ENCODE measurements at places on chromosomes 4 and X. TPM values are rescaled to one million over a fixed set of nuclear protein-coding genes. Genes with fewer than 3 reads are reported as not detected.

DCLK2 gene
- total RNA-seq, result 49.5 TPM

SETD7 gene
- total RNA-seq, result 15.4 TPM

USP17L20 gene
- not detected for total RNA-seq

CXCL6 gene
- 0.20 TPM for total RNA-seq

PFKFB1 gene
- 1.1 TPM for total RNA-seq

ERVMER34-1 gene
- 3.7 TPM for total RNA-seq

DNA sequence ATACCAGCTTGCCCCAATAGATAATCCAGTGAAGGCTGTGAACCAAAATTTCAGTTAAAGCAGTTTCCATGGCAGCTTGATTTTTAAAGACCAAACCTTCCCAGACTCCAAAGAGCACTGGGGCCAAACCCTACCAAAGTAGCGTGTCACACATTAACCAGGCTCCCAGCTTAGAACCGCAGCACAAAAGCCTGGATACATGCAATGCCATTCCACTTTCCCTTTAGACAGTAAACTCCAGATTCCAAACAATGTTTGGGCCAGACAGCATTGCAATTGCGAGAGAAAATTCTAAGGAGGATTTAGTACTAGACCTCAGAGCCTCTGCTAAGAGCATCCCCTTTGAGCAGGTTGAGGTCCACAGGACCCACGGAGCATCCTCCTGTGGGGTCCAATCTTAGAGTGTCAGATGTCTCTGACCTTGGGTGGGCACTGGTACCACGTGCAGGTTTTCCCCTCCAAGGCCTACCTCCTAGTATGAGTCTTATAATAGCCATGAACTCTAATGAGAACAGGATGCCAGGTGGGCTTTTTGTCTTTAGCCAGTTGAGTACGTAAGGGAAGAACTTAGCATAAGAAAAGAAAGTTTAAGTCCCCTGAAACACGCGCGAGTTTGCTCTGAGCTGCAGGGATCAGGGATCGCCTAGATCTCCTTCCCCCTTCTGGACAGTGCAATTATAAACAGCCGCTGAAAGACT is 38.8 kb downstream of the MGARP start:
- no peak overlapping the region for H3K27ac ChIP-seq
- peaks cover 1% of the 10 kb centered on the region for H3K36me3 ChIP-seq
- no peaks in the 10 kb centered on the region for H3K4me1 ChIP-seq
- no peaks in the 10 kb centered on the region for H3K27me3 ChIP-seq
- H3K4me3 ChIP-seq, result no peak overlapping the region

DNA sequence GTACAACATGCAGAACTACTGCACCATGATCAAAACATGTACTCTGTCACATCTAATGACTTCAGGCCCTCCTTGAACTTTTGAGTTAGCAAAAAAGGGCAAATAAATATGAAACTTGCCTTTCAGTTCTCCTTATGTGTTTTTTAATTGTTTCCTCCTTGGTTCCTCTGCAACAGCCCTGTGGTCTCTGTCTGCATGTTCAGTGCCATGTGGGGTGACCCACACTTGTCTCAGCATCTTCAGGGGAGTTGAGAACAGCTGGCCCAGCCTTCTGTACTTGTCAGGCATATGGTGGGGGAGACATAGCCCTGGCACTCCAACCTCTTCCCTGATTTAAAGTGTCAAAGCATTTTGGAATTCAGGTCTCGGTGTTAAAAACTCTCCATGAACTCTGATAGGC is 188.0 kb upstream of the PGRMC2 start:
- peaks cover 4% of the 10 kb centered on the region for H3K4me1 ChIP-seq
- DNase-seq, result no peak
- H3K27me3 ChIP-seq, result no peaks in the 10 kb centered on the region
- no peak overlapping the region for H3K27ac ChIP-seq

DNA sequence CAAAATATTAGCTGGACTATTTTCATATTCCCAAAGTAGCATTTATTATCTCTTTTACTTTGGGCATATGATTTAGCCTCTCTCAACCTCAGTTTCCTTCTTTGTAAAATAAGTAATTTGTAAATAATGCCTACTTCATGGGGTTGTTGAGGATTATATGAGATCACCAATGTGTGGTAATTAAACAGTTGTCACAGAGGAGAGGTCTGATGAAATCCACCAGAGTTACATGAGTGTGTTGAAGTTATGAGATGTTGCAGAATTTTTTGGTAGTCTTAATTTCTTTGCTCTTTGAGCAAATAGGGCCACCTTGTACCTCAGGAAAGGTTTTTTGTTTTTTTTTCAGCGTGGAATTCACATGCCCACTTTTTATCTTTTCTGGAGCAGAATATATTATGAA is 1.4 kb downstream of the COX7B start:
- DNase-seq, result no peak
- peak overlapping the region; percentile 27 for H3K27ac ChIP-seq
- H3K36me3 ChIP-seq, result peaks cover 13% of the 10 kb centered on the region
- H3K4me1 ChIP-seq, result peaks cover 7% of the 10 kb centered on the region
- H3K27me3 ChIP-seq, result no peaks in the 10 kb centered on the region
- H3K4me3 ChIP-seq, result peak overlapping the region; percentile 79

DNA sequence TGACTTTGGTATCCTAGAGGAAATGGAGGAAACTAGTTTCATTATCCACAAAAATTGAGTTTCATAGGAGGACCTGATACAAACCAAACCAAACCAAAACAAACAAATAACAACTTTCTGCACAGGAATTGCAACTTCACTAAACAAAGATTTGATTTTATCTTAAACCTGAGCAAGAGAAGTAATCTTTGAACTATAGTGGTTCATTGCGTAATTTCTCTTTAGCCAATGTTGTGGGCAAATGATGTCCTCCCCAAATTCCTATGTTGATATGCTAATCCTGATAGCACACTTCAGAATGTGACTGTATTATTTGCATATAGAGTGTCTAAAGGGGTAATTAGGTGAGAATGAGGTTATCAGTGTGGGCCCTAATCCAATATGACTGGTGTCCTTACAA is 102.4 kb downstream of the CAMK2D start:
- H3K27me3 ChIP-seq, result no peaks in the 10 kb centered on the region
- H3K27ac ChIP-seq, result no peak overlapping the region
- peaks cover 17% of the 10 kb centered on the region for H3K4me1 ChIP-seq
- H3K4me3 ChIP-seq, result no peak overlapping the region

GRCh38 chr4:48909697-48910096 is 3.1 kb upstream of the OCIAD2 start:
- H3K27ac ChIP-seq, result no peak overlapping the region
- no peak for DNase-seq
- H3K4me3 ChIP-seq, result no peak overlapping the region
- H3K27me3 ChIP-seq, result no peaks in the 10 kb centered on the region
- no peaks in the 10 kb centered on the region for H3K36me3 ChIP-seq
- H3K4me1 ChIP-seq, result peaks cover 20% of the 10 kb centered on the region

DNA sequence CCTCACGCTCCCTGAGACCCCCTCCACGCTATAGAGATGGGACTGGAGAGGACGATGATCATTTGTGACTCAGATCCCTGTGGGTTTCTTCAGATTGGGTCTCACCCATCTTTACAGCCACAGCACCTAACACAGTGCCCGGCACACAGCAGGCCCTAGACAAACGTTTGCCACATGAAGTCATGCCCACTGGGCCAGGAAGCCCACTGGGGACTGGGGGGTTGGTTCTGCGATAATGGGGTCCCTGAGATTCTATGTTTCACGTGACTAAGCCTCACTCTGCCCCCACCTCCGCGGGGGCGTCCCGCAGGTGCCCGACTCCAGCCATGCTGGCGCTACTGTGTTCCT is 3.8 kb downstream of the SOD3 start:
- no peak overlapping the region for H3K27ac ChIP-seq
- H3K27me3 ChIP-seq, result peaks cover 67% of the 10 kb centered on the region
- no peak for DNase-seq
- no peaks in the 10 kb centered on the region for H3K36me3 ChIP-seq

DNA sequence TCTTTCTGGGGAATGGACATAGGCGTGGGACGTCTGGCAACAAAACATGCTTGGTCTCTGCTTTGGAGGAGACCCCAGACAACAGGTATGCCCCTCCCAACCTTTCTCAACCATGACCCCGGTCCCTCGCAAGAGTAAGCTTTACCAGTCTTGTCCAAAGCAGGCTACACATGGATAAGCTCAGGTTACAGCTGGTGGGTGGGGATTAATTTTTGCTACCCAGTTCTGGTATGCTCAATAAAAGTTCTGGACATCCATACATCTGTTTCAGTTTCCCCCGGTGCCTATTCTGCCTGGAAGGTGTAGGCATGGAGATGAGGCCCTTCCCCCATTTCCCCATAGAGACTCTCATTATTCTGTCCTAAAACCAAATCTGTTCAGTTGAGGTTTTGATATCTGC is 54.5 kb upstream of the NOCT start:
- DNase-seq, result no peak
- no peaks in the 10 kb centered on the region for H3K27me3 ChIP-seq
- no peak overlapping the region for H3K27ac ChIP-seq
- no peaks in the 10 kb centered on the region for H3K36me3 ChIP-seq
- H3K4me1 ChIP-seq, result no peaks in the 10 kb centered on the region
- no peak overlapping the region for H3K4me3 ChIP-seq

GRCh38 chrX:41808047-41808446 is 84.1 kb downstream of the GPR82 start:
- DNase-seq, result no peak
- H3K27ac ChIP-seq, result no peak overlapping the region
- H3K4me1 ChIP-seq, result no peaks in the 10 kb centered on the region

GRCh38 chr4:87633243-87633642 is 16.8 kb upstream of the DMP1 start:
- no peaks in the 10 kb centered on the region for H3K27me3 ChIP-seq
- H3K27ac ChIP-seq, result peak overlapping the region; percentile 22
- H3K4me3 ChIP-seq, result peak overlapping the region; percentile 15

DNA sequence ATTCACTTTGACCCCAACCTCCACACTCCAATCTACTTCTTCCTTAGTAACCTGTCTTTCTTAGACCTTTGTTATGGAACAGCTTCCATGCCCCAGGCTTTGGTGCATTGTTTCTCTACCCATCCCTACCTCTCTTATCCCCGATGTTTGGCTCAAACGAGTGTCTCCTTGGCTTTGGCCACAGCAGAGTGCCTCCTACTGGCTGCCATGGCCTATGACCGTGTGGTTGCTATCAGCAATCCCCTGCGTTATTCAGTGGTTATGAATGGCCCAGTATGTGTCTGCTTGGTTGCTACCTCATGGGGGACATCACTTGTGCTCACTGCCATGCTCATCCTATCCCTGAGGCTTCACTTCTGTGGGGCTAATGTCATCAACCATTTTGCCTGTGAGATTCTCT is 344 bp downstream of the OR13H1 start:
- peaks cover 18% of the 10 kb centered on the region for H3K36me3 ChIP-seq
- H3K27ac ChIP-seq, result no peak overlapping the region
- no peaks in the 10 kb centered on the region for H3K27me3 ChIP-seq

DNA sequence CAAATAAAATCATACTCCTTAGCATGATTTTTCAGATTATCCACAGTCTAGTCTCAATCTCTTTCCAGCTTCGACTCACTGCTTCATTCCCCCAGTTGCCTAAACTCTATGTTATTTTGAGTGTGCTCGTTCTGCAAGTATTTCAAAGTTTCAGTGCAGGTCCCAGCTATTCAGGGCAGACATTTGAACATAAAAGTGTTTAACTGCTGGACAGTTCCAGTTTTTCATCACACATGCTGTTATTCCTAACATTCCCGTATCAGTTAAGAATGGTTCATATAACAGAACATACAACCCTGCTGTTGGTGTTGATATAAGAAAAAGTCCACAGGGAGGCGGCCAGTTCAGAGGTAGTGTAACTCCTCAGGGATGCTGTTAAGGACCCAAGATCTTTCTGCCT is 113.3 kb downstream of the SLIT2 start:
- H3K27me3 ChIP-seq, result no peaks in the 10 kb centered on the region
- no peak for DNase-seq
- H3K4me3 ChIP-seq, result no peak overlapping the region
- peaks cover 2% of the 10 kb centered on the region for H3K36me3 ChIP-seq
- H3K27ac ChIP-seq, result no peak overlapping the region
- H3K4me1 ChIP-seq, result peaks cover 23% of the 10 kb centered on the region

DNA sequence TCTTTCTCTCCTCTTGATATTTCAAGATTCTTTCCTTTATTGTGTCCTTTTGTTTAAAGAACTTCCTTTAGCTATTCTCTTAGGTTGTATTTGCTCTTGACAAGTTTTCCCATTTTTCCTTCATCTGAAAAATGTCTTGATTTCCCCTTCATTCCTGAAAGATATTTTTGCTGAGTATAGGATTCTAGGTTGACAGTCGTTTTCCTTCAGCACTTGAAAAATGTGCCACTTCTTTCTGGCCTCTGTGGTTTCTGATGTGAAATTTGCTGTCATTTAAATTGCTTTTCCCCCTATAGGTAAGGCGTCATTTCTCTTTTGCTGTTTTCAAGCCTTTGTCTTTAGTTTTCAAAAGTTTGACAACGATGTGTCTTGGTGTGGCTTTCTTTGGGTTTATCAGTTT is 23.3 kb upstream of the LAMTOR3 start:
- peaks cover 59% of the 10 kb centered on the region for H3K36me3 ChIP-seq
- H3K4me1 ChIP-seq, result no peaks in the 10 kb centered on the region
- no peaks in the 10 kb centered on the region for H3K27me3 ChIP-seq
- H3K4me3 ChIP-seq, result no peak overlapping the region

GRCh38 chr4:23937173-23937572 is 47.3 kb upstream of the PPARGC1A start:
- no peaks in the 10 kb centered on the region for H3K27me3 ChIP-seq
- DNase-seq, result no peak
- H3K27ac ChIP-seq, result no peak overlapping the region
- no peaks in the 10 kb centered on the region for H3K4me1 ChIP-seq

DNA sequence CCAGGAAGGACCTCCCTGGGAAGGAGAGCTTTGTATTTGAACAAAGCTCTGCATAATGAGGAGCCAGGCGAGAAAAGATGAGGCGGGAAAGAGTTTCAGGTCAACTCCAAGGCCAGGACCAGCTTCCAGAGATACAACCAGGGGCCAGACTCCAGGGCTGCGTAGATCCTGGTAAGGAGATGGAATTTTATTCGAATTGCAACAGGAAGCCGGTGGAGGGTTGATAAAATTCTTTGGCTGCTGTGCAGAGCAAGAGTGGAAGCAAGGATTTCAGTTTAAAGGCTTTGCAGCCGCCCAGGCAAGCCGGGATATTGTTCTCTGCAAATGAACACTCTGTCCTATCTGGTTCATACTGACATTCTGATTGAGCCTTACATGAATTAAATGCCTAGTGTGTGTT is 40.2 kb upstream of the CBR4 start:
- no peak for DNase-seq
- no peaks in the 10 kb centered on the region for H3K36me3 ChIP-seq

DNA sequence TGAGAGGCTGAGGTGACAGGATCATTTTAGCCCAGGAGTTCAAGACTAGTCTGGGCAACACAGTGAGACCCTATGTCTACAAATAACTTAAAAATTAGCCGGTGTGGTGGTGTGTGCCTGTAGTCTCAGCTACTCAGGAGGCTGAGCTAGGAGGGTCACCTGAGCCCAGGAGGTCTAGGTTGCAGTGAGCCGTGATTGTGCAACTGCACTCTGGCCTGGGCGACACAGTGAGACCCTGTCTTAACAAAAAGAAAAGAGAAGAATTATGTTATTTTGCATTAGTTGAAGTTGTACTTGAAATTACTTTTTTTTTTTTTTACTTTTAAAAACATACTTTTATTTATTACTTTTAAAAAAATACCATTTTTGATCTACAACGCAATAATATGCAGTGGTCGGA is 21.8 kb upstream of the TADA2B start:
- H3K4me1 ChIP-seq, result no peaks in the 10 kb centered on the region
- peak overlapping the region; percentile 40 for H3K27ac ChIP-seq
- H3K27me3 ChIP-seq, result no peaks in the 10 kb centered on the region
- no peak for DNase-seq
- no peak overlapping the region for H3K4me3 ChIP-seq
- H3K36me3 ChIP-seq, result peaks cover 19% of the 10 kb centered on the region

All from mesothelial cell of epicardium (in vitro differentiated cells).